ENCODE measurements at places on chromosomes 2 and 18.
A peak's percentile ranks its signal among the peaks of the same experiment; 100 is the strongest.

- DNase-seq, result peak; percentile 34
These were observed 72.9 kb downstream of the CLHC1 start for GRCh38 chr2:55159037-55159651.

- no peak for DNase-seq
These were observed 241.0 kb upstream of the COPS8 start for GRCh38 chr2:236844711-236845110.

GRCh38 chr2:48715956-48716355 lies 39.6 kb downstream of the LHCGR start:
- DNase-seq, result peak; percentile 59

GRCh38 chr2:201406077-201406662 lies 45.1 kb downstream of the TRAK2 start:
- DNase-seq, result peak; percentile 48

DNA sequence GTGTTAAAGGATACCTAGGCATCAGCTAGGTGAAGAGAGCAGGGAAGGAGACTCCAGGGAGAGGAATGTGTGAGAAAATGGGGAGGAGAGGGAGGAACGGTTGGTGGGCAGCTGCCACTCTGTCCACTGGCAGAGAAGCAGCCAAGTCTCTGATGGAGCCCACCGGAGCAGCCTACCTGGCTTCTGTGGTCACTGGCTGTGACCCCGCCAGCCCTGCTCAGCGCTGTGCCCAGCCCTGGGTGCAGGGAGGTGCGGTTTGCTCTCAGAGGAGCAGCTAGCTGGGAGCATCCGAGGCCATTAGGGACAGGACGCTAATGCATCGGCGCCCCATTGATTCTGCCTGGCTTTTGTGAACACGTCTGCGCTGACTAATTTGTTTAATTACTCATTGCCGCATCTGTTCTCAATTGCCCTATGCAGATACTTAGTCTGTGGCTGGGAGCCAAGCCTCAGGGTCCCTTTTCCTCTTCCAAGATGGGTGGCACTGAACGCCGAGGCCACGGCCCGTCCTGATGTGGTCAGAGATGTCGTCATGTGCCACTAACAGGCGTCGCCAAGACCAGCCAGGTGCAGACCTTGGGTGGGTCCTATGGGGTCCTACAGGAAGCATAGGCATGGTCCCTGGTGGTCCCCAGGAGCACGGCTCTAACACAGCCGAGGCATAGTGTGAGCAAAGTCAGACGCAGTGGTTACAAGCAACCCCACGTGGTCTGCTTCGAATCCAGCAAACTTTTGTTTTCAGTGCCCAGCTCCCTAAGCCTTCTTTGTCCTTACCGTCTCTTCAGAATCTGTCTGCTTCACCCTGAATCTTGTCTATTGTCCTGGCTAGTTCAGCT lies 82.0 kb downstream of the RRM2 start:
- DNase-seq, result peak; percentile 27

DNA sequence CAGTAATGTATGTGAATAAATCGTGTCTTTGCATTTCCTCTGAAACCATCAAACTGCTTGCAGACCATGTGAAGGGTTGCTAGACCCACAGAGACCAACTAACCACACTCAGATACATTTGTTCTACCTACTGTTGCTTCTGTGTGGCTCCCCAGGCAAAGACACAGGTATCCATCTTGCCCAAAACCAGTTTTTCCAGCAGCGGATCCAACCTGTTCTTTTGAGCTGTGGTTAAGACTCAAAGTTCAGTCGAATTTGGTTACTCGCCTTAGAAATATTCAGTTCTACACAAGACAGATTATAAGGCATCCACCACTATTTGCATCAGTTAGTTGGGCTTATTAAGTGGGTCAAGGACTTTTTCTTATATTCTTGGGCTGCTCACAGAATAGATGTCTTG lies 276.2 kb upstream of the EPHA4 start:
- no peak for DNase-seq

- no peak for DNase-seq
These were observed 59.7 kb downstream of the SCG2 start for GRCh38 chr2:223542501-223542900.

- no peak for DNase-seq
These were observed 365.3 kb downstream of the TDRD15 start for GRCh38 chr2:21489080-21489479.

GRCh38 chr2:238151628-238152235 lies 7.0 kb upstream of the ERFE start:
- no peak for DNase-seq

DNA sequence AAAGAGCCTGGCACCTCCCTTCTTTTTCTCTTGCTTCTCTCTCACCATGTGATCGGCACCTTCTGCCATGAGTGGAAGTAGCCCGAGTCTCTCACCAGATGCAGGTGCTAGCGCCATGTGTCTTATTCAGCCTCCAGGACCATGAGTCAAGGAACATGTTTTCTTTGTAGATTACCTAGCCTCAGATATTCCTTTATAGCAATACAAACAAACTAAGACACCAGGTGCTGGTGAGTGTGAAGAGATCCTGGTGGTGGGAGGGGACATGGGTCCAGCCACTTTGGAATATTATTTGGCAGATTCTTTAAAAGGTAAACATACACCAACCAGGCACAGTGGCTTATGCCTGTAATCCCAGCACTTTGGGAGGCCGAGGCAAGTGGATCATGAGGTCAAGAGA lies 5.9 kb upstream of the USP40 start:
- no peak for DNase-seq

DNA sequence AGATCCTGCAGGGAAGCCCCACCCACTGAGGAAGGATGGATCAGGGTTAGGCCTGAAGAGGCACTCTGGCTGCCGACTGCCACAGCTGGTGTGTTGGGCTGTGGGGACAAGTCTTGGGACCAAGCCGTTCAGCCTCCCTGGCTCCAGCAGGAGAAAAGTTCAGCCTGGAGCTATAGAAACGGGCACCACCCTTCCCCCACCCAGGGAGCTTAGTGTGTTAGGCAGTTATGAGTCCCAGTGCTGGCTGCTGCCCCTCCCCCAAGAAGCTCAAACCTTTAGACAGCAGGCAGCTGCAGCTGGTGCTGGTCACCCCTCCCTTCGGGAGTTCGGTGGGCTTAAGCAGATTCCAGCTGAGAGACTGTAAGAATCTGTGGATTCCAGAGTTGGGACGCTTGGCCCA lies 447.1 kb upstream of the HS6ST1 start:
- DNase-seq, result no peak

GRCh38 chr18:37210781-37211180 lies 354.8 kb downstream of the CELF4 start:
- DNase-seq, result no peak

- no peak for DNase-seq
These were observed 621.9 kb downstream of the XIRP2 start for GRCh38 chr2:167510071-167510759.

- DNase-seq, result peak; percentile 18
These were observed 27.0 kb downstream of the RBKS start for GRCh38 chr2:27863146-27863545.

GRCh38 chr2:148048475-148049221 lies 27.8 kb downstream of the MBD5 start:
- DNase-seq, result no peak

DNA sequence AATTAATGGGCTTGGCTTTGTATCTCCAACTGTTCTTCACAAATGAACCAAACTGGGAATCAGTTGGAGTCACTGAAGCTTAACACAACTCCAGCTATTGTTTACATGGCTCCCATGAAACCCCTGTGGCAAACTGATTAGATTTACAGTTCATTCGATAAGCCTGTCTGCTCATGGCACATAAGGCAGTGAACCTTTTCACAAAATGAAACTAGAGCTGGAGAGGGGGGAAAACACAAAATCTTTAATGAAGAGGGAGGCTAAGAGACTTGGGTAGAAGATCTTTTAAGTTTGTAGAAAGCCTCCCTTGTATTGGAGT lies 11.6 kb upstream of the ITGA6 start:
- DNase-seq, result peak; percentile 86

GRCh38 chr2:26733413-26733812 lies 30.7 kb upstream of the SLC35F6 start:
- DNase-seq, result no peak

DNA sequence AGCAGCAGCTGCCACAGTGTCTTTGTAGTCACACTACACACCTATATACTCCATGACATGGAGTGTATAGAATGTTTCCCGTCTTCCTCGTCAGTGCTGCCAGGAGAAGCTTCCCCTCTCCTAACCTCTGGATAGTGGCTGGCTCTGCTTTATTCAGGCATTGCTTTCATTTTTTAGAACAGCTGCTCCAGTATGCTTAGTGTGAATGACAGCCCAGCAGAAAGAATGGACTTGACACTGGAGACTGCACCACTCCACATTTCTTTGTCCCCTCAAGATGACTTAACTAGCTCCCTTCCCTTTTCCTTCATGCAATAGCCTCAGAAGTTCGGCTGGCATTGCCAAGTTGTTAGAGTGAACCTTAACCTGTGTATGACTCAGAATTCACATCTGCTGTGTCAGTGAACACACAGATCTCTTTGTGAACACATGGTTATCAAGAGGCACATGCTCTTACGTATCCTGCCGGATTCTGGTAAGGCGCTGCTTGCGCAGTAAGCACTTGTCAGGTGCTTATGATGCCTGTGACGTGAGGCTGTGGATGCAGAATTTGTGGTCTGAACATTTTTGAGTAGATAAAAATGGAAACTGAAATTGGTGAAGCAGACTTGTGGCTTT lies 73.9 kb downstream of the NEDD4L start:
- peak; percentile 48 for DNase-seq

DNA sequence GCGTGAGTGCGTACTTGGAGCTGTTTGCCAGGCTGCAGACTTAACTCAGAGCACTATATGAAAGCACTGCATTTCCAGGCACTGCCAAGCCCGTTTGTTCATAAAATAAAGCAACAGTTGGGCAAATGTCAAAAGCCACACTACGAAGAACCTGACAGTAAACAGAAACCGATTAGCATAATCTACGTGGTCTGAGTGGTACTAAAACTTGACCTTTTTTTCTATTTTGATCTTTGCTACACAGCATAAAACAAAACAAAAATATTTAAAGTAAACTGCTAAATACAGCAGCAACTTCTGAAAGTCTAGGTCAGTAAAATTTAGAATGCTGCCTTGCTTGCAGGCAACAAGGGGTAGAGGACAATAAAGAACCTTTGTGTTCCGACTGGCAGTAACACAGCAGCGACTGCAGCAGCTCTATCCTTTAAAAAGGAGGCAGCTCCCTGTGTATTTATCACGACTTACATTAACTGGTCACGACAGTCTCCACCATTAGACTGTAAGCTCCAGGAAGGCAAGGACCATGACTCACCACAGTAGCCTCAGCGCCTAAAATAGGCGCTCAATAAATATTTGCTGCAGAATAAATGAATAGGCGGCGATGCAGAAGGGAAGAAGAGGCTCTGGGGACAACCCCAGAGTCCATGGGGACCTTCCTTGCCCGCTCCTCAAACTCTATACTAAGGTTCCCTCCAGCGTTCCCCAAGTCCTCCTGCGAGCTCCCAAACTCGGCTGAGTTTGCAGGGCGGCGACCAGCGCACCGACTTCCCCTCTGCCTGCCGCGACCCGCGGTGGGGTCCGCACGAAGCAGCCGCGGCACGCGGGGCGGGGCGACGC lies 902 bp downstream of the SS18 start:
- DNase-seq, result peak; percentile 39

DNA sequence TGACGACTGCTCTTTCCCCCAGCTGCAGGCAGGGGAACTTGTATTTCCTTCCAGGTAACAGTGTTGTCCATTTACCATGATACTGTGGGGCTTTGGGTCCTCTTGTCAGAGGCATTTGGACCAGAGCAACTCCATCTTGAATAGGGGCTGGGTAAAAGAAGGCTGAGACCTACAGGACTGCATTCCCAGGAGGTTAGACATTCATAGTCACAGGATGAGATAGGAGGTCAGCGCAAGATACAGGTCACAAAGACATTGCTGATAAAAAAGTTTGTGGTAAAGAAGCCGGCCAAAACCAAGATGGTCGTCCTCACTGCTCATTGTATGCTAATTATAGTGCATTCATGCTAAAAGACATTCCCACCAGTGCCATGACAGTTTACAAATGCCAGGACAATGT lies 249.5 kb downstream of the SLC4A3 start:
- DNase-seq, result no peak

DNA sequence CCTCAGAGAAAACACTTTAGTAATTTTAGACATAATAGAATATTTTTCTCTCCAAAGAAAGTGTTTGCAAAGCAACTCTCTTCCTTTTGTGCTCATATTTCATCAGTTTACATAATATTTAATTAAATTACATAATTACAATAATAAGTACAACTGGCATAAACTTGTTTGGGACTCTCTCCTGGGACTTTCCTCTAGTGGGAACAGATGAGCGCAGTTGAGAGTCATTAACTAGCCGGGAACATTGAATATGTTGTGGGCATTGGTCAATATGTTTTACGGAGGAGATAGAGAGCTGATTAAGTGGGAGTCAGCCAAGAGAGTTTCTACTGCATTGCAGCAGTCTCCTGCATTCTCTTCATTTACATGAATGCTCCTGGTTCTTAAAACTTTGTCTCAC lies 607.7 kb downstream of the ARHGAP15 start:
- DNase-seq, result no peak

- DNase-seq, result no peak
These were observed 215.5 kb downstream of the RNF144A start for GRCh38 chr2:7132753-7133152.

- peak; percentile 63 for DNase-seq
These were observed 36.4 kb downstream of the PXDN start for GRCh38 chr2:1707771-1708418.

DNA sequence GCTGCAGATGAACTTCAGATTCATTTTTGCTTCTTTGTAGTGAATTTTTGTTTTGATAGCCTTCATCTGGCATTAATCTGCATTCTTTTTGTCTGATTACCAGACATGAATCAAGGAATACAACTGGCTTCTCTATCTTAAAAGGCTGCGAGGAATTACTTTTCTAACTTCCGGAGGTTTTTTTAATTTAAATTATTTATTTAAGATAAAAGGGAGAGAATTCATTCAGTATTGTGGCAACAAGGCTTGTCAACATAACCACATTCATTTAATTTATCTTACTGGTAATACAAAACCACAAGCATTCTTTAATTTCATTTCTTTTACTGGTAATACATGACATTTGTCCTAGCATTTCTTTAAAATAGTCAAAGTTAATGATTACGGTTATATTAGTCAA lies 36.0 kb downstream of the CSRNP3 start:
- no peak for DNase-seq

GRCh38 chr2:134141598-134142340 lies 112.1 kb upstream of the MGAT5 start:
- DNase-seq, result no peak
